SJSA1 (cell line): ENCODE measurements at places on chromosomes 1 and 21. TPM values are rescaled to one million over a fixed set of nuclear protein-coding genes. Genes with fewer than 3 reads are reported as not detected.

TMEM240 gene
- total RNA-seq: 0.31 and 0.47 TPM in 2 replicates

HES3 gene
- not detected in 2 replicates for total RNA-seq

TFF3 gene
- not detected in 2 replicates for total RNA-seq

HAO2 gene
- not detected in 2 replicates for total RNA-seq

NBPF10 gene
- 1.2 and 2.1 TPM in 2 replicates for total RNA-seq

PPM1J gene
- total RNA-seq: not detected in 2 replicates

GRCh38 chr1:48019714-48020315 lies 22.6 kb upstream of the TRABD2B start:
- DNase-seq: no peak

- DNase-seq: no peak
Observed at GRCh38 chr1:47984175-47984789, 12.9 kb downstream of the TRABD2B start.

- no peak for DNase-seq
Observed at GRCh38 chr1:183993132-183993531, 44.4 kb downstream of the COLGALT2 start.

DNA sequence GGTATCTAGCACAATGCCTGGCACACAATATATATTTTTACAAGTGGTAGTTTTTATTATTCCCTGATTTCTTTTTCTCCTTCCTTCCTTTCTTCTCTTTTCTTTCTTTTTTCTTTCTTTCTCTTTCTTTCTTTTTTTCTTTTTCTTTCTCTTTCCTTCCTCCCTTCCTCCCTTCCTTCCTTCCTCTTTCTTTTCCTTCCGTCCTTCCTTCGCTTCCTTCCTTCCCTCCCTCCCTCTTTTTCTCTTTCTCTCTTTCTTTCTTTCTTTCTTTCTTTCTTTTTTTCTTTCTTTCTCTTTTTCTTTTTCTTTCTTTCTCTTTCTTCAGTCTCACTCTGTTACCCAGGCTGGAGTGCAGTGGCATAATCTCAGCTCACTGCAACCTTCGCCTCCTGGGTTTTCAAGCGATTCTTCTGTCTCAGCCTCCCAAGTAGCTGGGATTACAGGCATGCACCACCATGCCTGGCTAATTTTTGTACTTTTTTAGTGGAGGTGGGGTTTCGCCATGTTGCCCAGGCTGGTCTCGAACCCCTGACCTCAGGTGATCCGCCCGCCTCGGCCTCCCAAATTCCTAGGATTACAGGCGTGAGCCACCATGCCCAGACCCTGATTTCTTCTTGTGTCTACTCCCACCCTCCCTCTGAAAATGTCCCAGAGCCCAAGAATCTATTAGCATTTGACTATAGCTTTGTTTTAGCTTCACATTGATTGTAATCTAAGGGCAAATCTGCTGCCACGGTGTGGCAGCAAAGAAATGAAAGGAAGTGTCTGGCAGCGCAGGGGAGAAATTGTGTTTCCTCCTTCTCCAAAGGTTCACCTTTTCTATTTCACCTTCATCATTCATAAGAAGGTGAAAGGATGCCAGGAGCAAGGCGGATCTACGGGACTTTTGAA lies 19.9 kb upstream of the ABCB10 start:
- no peak for DNase-seq

GRCh38 chr1:223810586-223810985 lies 35.2 kb downstream of the TP53BP2 start:
- no peak for DNase-seq

DNA sequence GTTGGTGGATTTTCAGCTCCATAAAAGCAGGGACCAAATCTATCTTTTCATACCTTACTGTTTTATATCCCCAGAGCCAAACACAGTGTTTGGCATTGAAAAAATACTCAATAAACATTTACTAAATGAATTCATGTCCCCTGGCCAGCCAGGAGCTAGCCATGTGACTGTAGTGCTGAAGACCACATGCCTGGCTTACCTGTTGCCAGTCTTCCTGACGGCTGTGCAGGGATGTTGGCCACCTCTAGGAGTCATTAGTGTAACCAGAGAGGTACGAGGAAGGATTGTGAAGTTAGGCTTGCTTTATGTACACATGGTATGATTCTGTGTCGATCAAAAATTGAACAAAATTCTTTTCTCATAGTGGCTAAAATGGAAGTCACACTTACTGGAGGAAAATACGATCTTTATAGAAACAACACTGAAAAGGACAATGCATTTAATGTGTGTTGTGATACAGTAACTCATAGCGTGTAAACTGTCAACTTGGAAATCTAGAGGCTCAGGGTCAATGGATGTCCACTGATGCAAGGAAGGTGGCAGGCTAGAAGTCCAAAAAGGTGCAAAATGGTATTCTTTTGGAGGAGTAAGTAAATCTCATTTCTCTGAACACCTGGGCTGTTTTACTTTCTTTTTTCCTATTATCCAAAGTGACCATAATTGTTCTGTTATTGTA lies 60.9 kb downstream of the FGGY start:
- no peak for DNase-seq

DNA sequence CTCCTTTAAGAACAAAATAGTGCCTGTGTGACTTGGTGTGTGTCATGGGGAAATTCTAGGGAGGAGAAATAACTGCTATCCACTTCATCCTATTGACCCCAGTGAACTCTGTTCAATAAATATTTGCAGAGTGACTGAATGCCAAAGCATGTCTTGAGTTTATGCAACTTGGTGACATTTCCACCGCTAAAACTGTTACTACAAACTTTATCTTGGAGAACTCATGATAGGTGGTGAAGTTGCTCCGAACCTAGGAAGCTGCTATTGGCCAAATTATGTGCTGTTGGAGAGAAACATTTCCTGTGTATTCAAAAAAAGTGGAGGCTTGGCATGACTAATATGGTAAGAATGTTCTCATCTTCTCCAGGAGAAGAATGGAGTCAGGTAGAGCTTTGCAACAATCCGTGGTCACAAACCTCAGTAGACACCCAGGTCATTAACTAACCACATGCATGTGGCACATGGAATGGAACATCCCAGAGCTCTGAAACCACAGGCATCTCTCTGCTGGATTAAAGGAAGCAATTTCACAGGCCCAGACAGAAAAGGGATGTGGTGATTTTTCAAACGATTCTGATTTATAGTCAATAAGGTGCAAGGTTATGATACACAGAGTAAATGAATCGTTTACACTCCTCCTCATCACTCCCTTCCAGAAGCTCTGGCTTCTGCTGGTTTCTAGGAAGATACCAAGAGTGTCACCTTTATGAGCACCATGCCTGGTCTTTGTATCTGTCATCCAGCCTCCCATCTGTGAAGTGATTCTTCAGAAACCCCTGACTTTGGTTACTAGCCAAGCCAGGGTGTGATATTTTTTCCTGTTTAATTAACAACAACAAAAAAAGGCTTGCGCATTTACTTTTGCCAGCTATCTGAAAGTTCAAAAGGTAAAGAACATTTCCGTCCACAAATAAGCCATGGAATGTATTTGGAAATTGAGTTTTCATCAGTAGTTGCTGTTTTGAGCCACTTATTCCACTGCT lies 361.1 kb downstream of the TGFB2 start:
- DNase-seq: peak; percentile 94

DNA sequence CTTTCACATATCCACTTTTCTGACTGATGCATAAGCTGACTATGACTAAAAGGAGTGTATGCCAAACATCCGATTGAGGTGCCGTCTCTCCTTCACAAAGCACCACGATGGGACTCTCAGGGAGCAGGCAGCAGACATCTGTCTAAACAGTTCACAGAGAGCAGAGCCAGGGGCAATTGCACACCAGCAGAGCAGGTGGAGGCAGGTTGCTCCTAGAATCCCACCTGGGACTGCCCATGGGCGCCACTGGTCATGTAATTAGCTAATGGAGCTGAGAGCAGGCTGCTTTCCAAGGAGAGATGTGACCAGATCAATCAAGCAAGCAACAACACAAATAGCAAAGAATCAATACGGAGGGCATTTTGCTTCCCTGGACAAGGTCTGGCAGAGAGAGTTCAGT lies 30.5 kb upstream of the COA6 start:
- no peak for DNase-seq

DNA sequence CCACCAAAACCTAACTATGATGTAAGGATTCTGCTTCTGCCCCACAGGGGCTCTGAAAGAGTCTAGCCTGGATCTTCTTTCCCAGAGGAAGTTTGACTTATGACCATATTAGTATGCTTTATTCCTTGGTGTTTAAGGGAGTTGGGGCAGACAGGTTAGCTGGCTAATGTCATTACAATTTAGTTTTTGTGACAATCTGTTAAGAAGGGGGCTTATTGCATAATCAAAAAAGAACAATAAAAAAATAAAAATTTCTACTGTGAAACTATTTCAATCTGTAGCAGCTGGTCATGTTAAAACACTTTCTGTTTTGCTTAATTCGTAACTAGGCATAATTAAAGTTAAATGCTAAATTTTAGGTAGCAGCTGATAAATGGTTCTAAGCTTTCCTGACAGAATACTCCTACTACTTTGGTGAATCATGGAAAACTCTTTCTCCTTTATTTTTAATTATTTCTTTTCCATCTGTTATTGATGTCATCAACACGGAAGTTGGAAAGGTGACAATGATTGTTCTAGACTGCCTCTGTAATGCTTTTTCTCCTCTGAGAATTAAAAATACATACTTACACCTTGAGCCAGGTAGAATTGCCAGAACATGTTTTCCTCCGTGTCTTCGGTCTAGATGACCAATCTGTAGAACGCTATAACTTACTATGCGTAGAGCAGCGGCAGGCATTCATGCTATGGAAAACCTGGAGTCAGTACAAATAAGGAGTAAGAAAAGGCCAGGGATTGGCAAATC lies 18.6 kb downstream of the DYRK3 start:
- no peak for DNase-seq

DNA sequence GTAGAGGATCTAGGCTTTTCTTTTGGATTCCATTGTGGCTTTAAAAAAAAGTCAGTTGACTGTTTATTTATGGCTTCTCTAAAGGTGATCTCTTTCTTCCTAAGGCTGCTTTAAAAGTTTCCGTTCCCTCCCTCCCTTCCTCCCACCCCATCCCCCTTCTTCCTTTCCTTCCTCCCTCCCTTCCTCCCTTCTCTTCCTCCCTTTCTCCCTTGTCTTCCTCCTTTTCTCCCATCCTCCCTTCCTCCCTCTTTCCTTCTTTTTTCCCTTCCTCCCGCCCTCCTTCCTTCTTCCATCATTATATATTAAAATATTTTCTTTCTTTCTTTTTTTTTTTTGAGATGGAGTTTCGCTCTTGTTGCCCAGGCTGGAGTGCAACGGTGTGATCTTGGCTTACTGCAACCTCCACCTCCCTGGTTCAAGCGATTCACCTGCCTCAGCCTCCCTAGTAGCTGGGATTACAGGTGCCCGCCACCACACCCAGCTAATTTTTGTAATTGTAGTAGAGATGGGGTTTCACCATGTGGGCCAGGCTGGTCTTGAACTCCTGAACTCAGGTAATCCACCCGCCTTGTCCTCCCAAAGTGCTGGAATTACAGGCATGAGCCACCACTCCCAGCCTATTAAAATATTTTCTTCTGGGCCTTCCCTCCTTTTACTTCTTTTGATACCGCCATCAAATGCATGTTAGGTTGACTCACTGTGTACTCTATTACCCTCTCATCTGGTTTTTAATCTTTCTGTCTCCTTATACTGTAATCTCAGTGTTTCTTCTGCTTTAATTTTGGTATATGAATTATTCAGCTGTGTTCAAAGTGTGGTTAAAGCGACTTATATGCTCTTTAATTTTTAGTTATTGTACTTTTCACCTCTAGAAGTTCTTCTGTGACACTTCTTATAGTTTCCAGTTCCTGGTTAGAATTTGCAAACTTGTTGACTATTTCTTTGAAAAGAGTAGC lies 59.2 kb upstream of the ATP5PO start:
- peak; percentile 12 for DNase-seq

- no peak for DNase-seq
Observed at GRCh38 chr1:90074566-90074965, 79.7 kb downstream of the ZNF326 start.

- DNase-seq: no peak
Observed at GRCh38 chr21:36858320-36858957, 108.0 kb downstream of the HLCS start.

DNA sequence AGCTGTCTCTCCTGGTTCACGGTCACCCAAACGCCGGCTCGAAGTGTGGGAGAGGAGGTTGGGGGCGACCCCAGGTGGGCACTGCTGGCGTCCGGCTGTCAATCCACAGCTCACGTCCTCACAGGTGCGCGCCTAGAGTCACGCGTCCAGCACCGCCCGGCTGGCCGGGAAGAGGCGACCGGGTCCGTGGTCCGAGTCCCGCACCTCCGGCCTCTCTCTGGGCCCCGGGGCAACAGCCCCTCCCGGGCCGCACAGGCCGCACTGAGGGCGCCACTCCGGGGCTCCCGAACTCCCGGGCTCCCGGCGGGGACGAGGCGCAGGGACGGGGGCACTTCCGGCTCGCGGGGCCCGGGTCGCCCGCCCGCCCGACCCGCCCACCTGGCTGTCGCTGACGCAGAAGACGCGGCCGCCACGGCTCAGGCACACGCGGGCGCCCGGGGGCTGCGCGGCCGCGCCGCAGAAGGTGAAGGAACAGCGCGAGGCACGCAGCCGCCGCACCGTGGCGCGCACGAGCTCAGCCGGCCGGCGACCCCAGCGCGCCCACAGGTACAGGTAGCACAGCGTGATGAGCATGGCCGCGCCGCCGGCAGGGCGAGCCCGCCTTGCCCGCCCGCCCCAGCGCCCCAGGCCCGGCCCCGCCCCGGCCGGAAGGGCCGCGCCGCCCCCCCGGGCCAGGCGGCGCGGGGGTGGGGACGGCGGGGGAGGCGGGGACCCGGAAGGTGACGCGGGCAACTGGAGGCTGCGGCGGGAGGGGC lies at the start of gene HLCS:
Gene HLCS, minus strand, starts transcription at position 604 of the 755 bp plus-strand sequence. Its CDS starts 31 bp downstream, at position 573.
- peak; percentile 66 for DNase-seq
